ENCODE measurements at places on chromosomes 6 and 20.
A peak's percentile ranks its signal among the peaks of the same experiment; 100 is the strongest.

GRCh38 chr20:40286975-40287531 lies 402.0 kb downstream of the MAFB start:
- DNase-seq = no peak

- DNase-seq = no peak
Observed at GRCh38 chr6:7749478-7749877, 23.6 kb downstream of the BMP6 start.

DNA sequence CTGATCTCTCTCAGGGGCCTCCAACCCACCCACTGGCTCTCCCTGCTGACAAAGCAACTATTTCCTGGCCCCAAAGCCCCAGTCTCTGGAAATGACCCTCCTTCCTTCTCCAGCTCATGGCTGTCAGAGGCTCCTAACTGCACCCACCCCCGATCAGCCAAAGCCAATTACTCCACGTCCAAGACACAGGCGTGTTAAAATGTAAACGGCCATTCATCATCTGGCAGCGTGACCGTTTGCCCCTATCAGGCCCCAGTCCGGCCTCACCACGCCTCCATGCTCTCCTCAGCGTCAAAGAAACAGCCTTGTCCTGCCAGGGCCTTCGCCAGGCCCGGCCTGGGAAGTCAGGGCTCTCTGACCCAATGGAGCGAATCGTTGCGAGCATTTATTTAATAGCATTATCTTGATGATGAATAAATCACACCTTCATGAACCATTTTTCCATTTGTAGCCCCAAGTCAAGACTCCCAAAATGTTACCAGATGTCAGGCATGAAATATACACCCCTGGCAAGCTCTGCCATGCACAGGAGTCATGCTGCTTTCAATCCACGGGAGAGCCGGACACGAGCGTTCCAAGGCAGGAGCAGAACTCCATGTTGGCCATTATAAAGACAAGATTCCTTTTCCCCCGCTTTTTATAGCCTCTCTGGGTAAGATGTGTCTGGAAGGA lies 17.7 kb downstream of the RIPOR3 start:
- DNase-seq = no peak

DNA sequence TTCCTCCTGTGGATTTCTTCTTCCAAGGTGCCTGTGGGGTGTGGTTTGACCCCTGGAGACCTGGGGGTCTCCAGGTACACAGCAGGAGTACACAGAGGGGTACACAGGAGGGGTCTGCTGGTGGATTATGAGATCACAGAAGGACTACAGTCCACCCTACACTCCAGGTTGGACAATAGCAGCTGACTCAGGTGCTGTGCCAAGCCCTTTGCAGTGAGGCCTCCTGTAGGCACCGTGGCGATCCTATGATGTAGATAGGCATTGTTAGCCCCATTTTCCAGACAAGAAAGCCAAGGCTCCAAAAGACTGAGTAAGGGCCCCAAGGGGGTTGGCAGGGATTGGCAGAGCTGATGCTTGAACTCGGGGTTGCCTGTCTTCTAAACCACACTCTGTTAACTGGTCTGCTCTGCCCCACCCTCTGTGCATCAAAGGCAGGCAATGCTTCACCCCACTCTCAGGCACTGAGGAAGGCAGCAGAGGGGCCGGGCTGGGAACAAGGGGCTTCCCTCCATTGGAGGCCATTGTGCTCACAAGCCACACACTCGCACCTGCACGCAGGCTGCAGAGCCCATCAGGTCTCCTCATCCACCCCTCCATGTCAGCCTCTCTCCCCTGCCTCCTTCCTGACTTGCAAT lies 77.5 kb upstream of the SIRPA start:
- no peak for DNase-seq

DNA sequence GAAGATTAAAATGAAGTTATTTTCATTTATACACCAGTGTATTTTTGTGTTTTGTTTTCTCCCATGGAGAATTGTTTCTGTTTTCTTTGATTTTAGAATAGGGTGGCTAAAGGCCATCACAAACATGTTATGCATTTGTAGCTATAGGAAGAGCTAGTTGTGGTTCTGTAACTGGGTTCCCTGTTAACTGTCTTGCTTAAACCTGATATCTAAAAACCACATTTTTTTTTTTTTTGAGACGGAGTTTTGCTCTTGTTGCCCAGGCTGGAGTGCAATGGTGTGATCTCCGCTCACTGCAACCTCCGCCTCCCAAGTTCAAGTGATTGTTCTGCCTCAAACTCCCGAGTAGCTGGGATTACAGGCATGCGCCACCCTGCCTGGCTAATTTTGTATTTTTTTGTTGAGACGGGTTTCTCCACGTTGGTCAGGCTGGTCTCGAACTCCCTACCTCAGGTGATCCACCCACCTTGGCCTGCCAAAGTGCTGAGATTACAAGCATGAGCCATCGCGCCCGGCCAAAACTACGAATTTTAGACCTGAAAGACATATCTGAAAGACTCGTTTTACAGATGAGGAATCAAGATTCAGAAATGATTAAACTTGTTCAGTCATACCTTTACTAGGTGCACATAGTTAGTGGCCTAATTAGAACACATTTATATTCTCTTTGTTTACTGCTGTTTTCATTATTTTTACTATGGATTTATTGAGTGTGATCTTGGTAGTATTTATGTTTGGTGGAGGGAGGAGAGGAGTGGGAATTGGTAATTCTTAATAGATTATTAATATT lies 18.0 kb downstream of the SCAF8 start:
- no peak for DNase-seq

DNA sequence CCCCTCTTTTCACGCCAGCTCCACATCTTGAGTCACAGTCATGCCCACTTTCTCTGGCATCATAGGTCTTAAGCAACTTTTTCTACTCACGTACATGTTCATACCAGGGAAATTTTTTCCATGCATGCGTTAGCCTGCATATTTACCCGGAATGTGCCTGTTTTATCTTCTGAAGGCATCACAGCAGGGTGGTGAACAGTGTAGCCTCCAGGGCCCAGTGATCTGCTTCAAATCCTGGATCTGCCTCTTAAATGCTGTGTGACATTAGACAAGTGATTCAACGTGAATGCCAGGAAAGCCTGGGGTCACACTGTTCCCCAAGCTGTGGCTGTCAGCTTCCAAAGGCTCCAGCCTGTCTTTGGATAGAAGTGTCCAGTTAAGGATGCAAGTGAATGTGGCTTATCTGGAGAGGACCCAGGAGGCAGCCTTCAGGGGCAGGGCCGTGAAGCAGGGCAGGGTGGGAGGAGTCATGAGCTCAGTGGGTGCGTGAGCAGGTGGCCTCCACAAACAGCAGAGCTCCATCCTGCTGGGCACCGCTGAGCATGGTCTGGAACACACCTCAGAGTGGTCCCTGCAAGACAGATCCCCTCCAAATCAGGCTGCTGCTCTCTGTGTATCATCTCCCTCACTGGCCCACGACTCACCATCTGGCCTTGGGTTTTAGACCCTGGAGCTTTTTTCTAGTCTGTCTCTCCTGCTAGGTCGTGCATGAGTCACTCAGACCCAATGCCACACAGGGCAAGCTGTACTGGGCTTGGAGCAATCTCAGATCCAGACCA lies 30.4 kb upstream of the CD93 start:
- no peak for DNase-seq

DNA sequence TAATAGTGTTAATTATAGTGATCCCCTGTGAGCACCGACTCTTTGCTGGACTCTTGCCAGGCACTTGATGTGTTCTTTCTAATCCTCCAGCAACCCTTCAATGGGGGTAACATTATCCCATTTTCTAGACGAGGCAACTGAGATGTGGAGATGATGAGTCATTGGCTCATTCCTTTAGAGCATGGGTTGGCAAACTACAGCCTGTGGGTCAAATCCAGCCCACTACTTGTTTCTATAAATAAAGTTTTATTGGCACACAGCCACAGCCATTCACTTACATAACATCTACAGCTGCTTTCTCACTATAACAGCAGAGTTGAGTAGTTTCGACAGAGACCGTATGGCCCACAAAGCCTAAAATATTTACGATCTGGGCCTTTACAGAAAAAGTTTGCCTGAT lies 249.5 kb upstream of the KCNG1 start:
- no peak for DNase-seq

GRCh38 chr20:44070139-44070900 lies 116.7 kb downstream of the JPH2 start:
- no peak for DNase-seq

- DNase-seq = no peak
Observed at GRCh38 chr6:42268016-42268834, 50.6 kb upstream of the MRPS10 start.

DNA sequence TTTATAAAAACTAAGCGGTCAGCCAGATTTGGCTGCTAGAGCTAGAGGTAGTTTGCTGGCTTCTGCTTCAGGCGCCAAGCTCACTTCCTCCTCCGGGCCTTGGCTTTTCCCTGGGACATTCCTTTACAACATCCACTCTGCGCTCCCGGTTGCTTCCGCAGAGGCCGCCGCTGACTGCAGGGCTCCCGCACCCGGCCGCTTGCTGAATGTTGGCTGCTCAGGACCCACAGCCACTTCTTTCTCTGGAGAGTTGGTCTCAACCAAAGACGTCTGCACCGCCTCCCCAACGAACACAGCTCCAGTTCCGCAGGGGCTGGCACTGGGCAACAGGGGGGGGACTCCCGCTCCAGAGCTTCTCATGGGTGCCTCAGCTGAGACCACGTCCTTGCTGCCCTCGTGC lies 282.8 kb downstream of the TFAP2C start:
- DNase-seq = no peak

- no peak for DNase-seq
Observed at GRCh38 chr6:138818496-138819194, 22.8 kb downstream of the ECT2L start.

- DNase-seq = no peak
Observed at GRCh38 chr20:18527836-18528235, 20.1 kb downstream of the SEC23B start.

- no peak for DNase-seq
Observed at GRCh38 chr6:45001663-45002062, 326.5 kb upstream of the RUNX2 start.

GRCh38 chr6:28696682-28697081 lies 171.0 kb downstream of the GPX5 start:
- no peak for DNase-seq

- DNase-seq = no peak
Observed at GRCh38 chr20:44931911-44932310, 22.1 kb downstream of the PABPC1L start.

GRCh38 chr6:1316489-1316971 lies 4.6 kb downstream of the FOXQ1 start:
- DNase-seq = peak; percentile 17

GRCh38 chr6:65259059-65259458 lies 448.0 kb downstream of the EYS start:
- no peak for DNase-seq

- DNase-seq = no peak
Observed at GRCh38 chr6:113644861-113645575, 212.1 kb upstream of the MARCKS start.

DNA sequence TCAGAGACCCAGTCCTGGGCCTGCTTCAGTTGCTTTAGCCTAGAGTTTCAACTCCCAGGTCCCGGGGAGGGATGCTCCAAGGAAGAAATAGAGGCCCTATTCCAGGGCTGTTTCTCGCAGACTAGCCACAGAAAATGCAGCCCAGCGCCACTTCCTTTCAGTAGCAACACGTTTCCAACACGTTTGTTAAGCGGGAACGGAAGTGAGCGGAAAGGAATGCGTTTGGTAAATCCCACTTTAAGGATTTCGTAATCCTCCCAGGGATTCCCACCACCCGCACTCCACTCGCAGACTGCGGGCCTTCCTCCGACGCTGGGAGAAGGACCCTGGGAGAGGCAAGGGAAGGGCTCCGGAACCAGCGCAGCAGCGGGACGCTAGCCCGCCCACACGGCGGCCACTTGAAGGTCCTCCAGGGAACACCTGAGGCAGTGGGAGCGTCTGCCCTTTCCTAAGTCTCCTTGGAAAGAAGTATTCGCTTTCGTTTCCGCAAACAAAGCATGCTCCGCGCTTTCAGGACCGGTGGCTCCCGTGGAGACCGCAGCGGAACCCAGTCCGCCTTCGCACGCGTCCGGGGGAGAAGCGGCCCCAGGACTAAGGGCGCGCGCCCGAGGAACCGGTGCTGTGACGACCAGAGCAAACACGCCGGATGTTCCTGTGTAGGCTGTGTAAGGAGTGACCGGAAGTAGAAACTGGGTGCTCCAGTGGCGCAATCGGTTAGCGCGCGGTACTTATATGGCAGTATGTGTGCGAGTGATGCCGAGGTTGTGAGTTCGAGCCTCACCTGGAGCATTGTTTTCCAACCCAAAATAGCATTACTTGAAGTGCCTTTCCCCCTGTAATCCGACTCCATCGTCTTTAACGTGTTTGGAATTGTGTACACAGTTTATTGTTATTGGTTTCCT lies 227.6 kb upstream of the PRSS16 start:
- peak; percentile 84 for DNase-seq

DNA sequence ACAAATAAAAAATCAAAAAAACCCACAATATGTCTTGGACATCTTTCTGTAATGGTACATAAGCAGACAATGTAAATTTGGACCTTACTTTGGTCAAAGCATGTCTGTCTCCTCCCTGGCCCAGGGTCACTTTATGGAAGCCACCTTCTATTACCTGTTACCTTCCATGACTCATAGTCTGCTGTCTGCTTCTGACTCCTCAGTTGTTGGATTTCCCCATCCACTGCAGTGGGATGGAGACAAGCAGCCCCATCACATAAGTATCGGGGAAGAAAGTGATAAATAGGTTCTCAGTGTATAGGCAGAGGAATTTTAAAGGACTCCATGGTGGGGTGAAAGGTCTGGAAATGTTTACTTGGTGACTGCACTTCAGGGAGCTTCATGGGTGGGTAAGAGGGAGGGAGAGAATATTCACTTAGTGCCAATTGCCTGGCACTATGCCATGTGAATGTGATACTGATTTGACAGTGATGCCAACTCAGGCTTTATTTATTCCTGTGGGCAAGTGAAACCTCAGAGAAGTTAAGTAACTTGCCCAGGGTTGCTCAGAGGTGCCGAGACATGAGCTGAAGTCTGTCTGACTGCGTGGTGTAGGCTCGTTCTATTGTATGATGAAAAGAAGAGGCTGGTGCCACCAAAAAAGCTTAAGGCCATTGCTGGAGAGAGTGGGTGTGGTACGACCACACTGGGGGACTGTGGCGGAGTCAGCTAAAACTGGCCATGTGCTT lies 175.6 kb upstream of the RNF24 start:
- DNase-seq = no peak

DNA sequence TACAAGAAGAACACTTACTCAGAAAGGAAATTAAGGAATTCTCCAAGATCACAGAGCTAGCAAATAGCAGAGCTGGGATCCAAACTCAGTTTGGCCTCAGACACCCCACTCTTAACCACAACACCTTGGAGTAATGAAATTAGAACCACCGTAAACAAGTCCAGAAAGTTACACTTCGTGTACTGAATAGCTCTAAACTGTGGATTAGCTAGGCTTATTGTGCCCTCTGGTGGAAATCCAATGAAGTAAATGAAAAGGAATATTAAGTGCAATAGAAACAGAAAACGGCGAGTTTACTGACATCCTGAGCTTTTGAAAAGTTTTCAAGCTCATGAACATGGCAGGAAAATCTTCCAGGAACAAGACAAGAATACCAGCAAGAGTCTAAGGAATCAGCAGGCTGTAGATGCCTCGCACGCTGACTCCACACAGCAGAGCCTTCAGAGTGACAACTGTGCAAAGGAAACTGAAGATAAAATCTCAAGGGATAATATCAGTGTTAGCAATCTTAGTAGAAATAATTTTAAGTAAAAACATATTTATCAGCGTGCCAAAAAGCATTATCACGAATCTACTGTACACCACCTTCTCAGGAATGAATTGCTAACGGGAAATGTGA lies 34.6 kb downstream of the FBXO5 start:
- peak; percentile 15 for DNase-seq

GRCh38 chr6:2817903-2818443 lies 23.7 kb downstream of the SERPINB1 start:
- no peak for DNase-seq
